ENCODE measurements at places on chromosomes 3 and 15.

- no peak for DNase-seq
Observed at GRCh38 chr3:119211193-119211592, 29.5 kb downstream of the B4GALT4 start.

DNA sequence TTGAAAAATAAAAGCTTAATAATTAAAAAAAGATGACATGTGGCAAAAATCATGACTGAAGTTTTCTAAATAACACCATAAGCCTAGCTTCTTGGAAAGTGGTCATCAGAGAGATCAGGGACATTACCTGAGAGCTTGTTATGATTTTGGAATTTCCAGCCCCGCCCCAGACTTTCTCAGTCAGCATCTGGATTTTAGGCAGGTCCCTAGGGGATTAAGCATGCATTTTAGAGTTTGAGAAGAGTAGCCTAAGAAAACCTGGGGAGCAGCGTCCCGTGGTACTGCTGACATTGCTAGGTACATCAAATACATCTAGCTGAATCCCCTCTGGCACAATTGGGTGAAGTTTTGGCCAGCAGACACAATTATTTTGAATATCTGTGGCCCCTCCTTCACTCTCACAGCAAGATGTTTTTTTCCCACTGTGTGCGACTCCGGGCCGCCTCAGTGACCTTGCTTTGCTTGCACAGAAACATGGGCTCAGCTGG lies 58.7 kb upstream of the MEF2A start:
- DNase-seq, result no peak

- no peak for DNase-seq
Observed at GRCh38 chr3:132311841-132312240, 5.4 kb upstream of the ACP3 start.

- no peak for DNase-seq
Observed at GRCh38 chr15:28881600-28881999, 4.2 kb upstream of the APBA2 start.

GRCh38 chr15:58627701-58628100 lies 121.8 kb downstream of the ADAM10 start:
- DNase-seq, result no peak

DNA sequence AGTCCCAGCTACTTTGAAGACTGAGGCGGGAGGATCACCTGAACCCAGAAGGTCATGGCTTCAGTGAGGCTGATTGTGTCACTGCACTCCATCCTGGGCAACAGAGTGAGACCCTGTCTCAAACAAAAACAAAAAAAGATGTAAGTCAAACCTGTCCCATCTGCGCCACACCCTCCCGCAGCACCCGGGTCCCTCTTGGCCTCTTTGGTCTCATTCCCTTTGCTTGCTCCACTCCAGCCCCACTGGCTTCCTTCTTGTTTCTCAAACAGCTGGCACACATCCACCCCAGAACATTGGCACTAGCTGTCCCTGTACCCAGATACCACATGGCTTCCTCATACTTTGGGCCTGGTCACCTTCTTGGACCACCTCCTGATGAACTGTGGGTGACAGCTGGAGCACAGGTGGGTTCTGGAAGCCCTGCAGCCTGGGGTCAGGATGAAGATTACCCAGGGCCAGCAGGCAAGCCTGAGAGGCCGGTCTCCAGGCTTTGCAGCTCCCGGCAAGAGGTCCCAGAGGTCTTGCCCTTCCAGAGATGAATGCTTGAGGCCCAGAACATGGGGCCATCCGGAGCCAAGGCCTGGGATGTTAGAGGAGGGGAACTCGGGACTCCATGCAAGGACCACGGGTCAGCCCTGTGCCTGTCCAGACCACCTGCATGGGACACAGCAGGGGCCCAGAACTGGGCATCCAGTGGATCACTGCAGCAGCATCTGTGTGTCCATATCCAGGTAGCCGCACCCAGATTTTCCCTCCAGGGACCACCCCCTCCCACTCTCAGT lies 10.9 kb upstream of the GATA2 start:
- DNase-seq, result no peak

- no peak for DNase-seq
Observed at GRCh38 chr3:8761866-8762265, 7.5 kb downstream of the OXTR start.

GRCh38 chr15:29672923-29673809 lies 149.1 kb downstream of the TJP1 start:
- no peak for DNase-seq

- no peak for DNase-seq
Observed at GRCh38 chr3:72618739-72619138, 229.5 kb downstream of the SHQ1 start.

GRCh38 chr3:23720885-23721284 lies 84.9 kb upstream of the UBE2E1 start:
- no peak for DNase-seq

Measured in cortex of kidney (tissue), 1 donor.